NCI-H526 treated with DMSO at 0.1 percent for 48 hours (cell line): ENCODE measurements at places on chromosomes 1 and 21.

DNA sequence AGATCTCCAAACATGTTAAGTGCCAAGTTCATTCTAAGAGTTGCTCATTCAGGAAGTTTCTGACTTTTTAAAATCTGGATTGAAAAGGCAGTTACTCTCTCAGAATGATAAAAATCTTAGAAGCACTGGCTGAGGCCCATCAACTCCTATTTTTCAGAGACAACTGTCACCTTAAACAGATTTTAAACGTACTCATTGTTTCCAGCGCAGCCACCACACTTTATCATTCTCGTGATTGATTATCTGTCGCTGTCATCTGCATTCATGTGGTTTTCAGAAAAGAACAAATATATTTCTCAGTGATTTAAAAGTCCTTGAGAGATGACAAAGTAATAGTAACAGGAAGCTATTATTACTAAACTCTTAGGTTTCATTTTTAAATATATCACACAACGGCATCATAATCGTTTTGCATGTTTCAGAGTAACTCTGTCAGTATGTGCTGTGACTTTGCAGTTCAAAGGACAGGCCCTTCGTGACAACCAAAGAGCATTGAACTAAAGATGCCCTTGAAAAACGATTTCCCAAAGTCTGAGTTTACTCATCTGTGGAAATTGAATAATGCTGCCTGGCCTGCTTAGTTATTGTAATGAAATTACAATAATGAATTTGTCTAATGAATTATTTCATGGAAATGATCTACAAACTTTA lies 14.9 kb upstream of the KCNK1 start:
- no peak for DNase-seq

DNA sequence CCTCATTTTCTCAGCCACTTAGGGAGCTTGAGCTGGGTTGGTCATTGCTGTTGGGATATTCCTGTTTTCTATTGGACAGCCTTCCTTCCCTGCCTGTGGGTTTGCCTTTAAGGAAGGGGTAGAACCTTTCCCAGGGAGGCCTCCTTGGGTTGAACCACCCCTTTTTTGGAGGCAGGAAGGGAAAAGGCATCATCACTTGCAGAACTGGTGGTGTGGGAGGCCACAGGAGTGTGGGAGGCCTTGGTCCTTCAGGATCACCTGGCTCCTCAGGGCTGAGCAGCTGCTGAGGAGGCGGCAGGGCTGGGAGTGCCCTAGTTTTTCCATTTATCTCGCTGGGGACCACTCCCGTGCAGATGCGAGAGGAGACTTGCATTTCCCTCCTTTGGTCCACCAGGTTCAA lies 667 bp upstream of the CYB561D1 start:
- DNase-seq, result no peak

- DNase-seq, result no peak
Observed at GRCh38 chr1:25540750-25541342, 2.6 kb upstream of the LDLRAP1 start.

DNA sequence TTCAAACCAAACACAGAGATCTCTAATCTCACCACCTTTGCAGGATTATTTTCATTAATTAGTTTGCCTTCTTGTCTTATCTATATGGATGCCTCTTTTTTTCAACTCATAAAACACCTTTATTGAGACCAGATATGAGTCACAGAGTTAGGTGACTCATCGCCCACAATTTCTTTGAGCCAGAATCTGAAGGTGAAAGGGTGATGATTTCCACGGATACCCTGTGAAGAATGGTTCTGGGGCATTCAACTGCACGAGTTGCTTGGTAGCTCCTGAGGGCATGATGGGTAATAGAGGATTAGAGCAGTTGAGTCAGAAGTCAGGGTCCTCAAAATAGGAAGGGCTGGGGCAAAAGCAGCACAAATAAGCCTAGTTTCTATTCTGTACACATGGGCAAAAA lies 128.2 kb downstream of the TBX19 start:
- no peak for DNase-seq

DNA sequence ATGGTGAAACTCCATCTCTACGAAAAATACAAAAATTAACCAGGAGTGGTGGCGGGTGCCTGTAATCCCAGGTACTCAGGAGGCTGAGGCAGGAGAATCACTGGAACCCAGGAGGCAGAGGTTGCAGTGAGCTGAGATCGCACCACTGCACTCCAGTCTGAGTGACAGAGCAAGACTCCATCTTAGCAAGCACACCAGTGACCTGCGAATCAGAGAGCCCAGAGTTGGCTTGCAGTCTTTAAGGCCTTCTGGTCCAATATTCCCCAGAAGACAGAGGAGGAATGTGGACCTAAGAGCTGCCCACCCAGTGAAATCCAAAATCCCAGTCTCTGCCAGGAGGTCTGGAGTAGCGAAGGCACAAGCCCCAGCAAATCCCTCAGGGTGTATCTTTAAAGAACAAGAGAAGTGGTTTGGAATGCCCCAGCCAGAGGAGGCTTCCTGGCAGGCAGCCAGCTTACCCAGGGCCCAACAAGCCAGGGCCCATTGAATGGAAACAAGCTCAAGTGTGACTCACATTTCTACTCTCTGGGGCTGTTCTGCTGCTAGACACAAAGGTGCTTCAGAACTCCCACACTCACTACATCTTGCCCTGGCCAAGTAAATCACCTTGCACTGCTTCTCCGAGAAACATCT lies 23.9 kb downstream of the GPR161 start:
- no peak for DNase-seq

DNA sequence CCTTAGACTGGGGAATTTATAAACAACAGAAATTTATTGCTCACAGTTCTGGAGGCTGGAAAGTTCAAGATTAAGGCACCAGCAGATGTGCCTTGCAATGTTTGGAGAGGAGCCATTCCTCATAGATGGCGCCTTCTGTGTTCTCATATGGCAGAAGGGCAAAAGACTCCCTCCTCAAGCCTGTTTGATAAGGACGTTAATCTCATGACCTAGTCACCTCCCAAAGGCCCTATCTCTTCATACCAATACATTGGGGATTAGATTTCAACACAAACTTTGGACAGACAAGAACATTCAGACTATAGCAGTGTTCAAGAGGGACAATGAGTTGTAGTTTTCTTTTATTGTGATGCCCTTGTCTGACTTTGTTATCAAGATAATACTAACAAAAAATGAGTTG lies 34.3 kb downstream of the PSMG1 start:
- DNase-seq, result no peak

- no peak for DNase-seq
Observed at GRCh38 chr21:38897532-38898421, 92.0 kb downstream of the ETS2 start.

DNA sequence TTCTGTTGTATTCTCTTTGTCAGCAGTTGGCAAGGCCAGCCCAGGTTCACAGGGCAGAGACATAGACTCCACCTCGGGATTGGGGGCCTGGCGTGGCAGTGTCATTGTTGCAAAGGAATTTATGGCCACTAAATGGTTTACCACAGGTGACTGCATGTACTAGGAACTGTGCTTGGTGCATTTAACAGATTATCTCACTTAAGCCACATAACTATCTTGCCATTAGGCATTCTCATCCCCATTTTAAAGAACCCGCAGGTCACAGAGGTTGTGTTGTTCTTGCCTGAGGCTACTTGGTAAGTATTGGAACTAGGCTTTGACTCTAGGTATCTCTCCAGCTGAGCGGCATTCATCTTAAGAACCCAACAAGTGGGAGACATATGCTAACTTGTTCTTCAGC lies 9.7 kb downstream of the TLCD4 start:
- no peak for DNase-seq

DNA sequence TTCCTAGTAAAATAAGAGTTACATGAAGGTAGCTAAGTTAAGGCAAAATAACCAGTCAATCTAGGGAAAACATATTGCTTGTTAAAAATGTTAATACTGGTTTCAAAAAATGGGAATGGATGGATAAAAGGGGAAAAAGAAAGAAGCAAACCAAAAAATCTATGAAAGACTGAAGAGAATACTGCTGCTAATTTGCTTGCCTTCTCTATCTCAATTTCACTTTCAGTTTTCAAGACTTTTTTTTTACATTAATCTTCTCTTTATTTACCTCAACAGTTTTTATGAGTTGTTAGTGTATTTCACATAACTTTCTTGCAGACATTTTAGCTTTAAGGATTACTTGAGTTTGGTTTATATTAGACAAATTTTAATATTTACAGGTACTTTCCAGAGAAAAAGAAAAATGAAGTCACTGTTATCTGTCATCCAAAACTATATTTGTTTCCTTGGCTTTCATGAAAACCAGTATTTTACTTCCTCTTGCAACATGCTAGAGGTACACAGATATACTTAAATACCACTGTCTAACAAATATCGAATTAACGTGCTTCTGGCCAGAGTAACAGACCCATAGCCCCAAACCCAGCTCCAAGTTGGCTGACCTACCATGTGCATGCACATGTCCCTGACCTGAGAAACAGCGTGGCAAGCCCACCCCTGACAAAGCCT lies 70.7 kb downstream of the COL24A1 start:
- DNase-seq, result no peak

- no peak for DNase-seq
Observed at GRCh38 chr1:9413877-9414213, 121.2 kb downstream of the SPSB1 start.

DNA sequence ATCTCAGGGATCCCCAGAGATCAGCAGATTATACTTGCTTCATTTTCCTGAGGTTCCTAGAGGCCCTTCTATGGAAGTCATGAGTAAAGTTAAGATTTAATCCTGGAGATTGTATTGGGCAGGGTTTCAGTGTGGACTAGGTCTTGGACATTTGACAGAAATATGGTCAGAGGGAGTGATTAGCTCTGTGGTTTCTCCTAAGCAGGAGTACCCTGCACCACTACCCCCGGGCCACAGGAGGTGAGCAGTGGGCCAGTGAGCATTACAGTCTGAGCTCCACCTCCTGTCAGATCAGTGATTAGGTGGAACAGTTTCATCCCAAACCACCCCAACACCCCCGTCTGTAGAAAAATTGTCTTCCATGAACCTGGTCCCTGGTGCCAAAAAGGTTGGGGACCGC lies 43.2 kb downstream of the PHACTR4 start:
- no peak for DNase-seq

GRCh38 chr1:40923511-40924020 lies 55.9 kb upstream of the CTPS1 start:
- no peak for DNase-seq

DNA sequence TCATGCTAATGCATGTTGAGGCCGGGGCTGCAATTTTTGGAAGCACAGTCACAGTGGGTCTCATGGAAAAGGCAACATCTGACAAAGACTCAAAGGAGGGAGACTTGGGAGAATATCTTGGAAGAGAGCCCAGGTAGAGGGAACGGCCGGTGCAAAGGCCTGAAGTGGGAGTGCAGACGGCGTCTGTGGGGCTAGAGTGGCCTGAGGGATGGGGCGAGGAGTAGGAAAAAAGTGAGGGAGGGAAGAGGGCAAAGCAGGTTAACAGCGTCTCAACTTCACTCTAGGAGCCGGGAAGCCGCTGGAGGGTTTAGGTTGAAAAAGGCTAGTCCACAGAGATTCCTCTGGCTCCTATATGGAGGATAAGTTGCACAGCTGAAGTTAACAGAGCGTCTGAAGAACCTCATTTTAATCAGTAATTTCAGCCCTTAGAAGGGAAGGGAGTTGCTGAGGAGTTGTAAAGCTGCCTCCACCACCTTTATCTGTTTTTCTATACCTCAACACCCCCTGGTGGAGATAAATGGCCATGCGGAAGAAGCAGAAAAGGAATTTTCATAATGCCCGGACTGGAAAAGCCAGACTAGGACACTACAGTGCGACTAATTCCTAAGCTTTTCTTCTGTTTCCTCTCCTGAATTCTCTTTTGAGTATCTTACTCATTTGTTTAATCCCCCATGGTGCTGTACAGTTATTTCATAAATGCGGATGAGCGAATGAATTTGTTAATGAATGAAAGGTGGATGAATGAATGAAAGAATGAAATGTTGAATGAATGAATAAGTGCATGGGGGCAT lies 78.7 kb upstream of the ZNF281 start:
- peak; percentile 46 for DNase-seq

- no peak for DNase-seq
Observed at GRCh38 chr1:199083680-199084079, 444.8 kb downstream of the PTPRC start.

GRCh38 chr1:230930986-230931385 lies 47.7 kb downstream of the TTC13 start:
- no peak for DNase-seq

DNA sequence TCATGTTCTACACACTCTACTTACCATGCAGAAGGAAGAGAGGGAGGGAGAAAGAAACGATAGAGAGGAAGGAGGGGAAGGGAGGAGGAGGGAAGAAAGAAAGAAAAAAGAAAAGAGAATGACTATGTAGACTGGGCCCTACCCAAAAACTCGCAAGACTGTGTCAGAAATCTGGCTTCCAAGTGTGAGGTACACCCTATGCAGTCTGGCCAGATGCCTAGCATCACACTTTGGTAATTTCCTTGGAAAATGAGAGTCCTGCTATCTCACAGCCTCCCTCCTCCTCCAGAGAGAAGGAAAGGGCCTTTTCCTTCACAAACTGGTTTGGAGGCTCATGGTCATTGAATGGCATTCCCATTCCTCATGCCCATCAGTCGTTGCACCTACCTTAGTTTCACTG lies 86.4 kb upstream of the LRRC8D start:
- DNase-seq, result no peak

GRCh38 chr1:217590598-217590997 lies 40.3 kb downstream of the GPATCH2 start:
- no peak for DNase-seq

DNA sequence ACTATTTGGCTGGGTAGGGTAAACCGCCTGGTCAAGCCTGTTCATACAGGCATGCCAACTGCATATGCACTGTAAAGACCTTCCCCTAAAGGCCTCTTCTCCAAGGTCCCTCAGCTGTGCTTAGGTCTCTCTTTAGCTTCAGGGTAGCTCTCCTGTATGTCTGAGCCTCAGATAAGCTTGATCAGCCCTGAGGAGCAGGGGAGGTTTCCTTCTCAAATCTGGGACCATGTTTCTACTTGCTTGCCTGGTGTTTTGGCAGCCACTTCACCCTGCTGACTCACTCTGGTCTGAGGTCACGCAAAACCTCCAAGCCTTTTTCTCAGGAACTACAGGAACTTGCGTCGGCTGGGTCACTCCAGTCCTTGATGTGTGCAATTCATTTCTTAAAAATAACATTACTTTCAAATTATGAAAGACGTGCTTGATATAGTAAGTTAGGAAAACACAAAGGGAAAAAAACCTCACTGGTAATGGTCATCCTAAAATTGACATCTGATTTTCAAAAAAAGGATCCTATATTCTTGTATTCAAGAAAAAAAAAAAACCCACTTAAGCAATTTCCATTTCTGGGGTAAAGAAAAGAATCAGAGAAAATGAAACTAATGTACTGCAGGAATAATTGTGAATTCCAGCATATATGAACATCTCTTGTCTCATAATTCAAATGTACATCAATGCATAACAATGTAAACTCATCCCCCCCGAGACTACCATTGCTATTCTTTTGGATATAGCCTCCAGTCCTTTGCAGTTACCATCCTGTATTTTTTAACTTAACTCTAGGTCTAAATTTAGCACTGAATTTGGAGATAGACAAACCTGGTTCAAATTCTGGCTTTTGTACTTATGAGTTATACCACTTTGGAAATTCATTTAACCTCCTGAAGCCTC lies 24.8 kb upstream of the RNF19B start:
- no peak for DNase-seq

- no peak for DNase-seq
Observed at GRCh38 chr1:202439308-202439707, 90.8 kb downstream of the PPP1R12B start.
